ENCODE measurements at places on chromosomes 7 and 10.

- DNase-seq: no peak
Measured at GRCh38 chr7:30935569-30935877, 23.9 kb downstream of the AQP1 start.

- DNase-seq: no peak
Measured at GRCh38 chr10:102635377-102635776, 8.9 kb upstream of the TRIM8 start.

DNA sequence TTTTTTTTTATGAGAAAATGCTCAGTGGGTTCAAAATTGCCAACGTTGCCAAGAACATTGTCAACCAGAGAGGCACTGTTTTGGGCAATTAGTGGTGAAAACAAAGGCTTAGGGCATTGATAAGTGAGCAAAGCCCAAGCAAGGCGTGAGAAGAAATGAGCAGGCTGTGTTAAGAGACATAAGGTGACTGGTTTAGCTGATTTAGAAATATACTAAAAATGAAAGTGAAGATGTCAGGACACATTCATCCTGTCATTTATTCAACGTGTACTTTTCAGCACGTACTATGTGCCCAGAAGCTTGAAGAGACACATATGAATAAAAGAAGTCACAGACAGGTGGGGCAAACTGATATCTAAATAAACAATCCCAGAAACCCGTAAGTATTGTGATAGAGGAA is 31.8 kb downstream of the AOAH start:
- DNase-seq: no peak

GRCh38 chr7:23622506-23622925 is 25.3 kb downstream of the CCDC126 start:
- DNase-seq: no peak

GRCh38 chr7:28853150-28853549 is 105.0 kb downstream of the TRIL start:
- no peak for DNase-seq

DNA sequence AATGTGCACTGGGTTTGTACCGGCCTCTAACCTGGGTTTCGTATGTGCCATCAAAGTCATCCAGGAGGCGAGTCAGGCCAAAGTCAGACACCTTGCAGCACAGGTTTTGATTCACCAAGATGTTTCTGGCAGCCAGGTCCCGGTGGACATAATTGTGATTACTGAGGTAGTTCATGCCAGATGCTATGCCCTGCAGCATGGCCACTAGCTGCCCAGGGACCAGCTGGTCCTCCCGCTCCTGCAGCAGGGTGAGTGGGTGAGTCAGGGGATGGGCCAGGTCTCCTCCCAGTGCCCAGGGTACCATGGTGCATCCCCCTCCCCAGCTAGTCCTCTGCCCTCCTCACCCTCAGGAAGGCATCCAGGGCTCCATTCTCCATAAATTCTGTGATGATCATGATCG is 13.6 kb downstream of the ZYX start:
- no peak for DNase-seq

- DNase-seq: no peak
Measured at GRCh38 chr7:30915005-30915601, 3.5 kb downstream of the AQP1 start.

GRCh38 chr7:119596651-119597050 is 676.3 kb upstream of the KCND2 start:
- DNase-seq: no peak

DNA sequence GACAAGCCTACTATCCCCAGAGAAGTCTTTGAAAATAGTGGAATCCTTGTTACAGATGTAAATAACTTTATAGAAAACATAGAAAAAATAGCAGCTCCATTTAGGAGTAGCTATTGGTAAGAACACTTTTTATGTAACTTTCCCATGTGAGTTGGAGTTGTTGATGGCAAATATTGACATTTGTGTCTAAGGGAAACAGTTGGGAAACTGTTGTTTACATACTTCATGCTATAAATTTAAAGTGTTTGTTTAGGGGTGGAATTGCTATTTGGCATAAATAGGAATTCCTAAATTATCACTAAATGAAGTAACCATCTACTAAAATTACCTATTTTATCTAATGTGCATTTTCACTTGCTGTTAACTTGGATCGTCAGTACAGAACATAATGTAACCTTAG is 50.7 kb downstream of the GDI2 start:
- DNase-seq: no peak

DNA sequence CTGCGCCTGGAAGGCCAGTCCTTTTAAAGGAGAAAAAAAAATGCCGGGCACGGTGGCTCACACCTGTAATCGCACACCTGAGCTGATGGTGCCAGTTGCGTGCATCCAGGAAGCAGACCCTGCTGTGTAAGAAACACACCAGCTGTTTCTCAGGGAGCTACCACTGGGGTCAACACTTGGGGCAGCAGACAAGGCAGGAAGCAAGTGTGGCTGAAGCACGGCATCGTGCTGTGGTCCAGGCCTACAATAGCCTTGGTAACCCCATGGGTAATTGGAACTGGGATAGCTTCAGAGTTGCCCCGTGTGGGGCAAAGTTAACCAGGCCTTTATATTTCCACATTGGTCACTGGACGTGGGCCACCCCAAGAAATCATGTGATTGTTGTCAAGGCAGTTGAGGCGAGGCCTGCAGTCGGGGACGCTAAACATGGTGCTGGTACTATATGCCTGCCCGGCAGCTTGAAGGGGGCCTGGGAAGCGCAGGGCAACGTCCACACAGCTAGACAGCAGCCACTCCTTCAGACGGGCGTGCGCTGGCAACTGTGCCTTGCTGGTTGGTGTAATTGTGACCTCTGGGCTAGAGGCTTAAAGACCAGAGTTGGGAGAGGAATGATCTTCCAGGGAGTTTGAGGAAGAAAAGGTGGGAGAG is 2.5 kb upstream of the TACR2 start:
- DNase-seq: no peak

DNA sequence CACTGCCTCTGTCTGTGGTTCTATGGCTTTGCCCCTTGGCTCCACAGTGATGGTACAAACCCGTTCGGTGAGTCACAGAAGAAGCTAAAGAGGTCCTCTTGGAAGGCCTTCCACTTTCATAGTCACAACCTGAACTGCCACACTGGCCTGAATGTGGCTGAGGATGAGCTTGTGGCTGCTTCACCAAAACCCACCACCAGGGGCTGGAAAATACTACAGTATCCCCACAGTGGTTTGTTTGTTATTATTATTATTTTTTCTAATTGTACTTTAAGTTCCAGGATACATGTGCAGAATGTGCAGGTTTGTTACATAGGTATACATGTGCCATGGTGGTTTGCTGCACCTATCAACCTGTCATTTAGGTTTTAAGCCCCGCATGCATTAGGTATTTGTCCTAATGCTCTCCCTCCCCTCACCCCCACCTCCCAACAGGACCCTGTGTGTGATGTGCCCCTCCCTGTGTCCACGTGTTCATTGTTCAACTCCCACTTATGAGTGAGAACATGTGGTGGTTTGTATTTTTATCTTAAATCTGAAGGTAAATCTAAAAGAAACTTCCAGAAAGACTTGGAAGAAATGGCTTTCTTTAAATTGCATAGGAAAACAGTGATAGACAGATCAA is 160.8 kb upstream of the NPSR1 start:
- DNase-seq: no peak

DNA sequence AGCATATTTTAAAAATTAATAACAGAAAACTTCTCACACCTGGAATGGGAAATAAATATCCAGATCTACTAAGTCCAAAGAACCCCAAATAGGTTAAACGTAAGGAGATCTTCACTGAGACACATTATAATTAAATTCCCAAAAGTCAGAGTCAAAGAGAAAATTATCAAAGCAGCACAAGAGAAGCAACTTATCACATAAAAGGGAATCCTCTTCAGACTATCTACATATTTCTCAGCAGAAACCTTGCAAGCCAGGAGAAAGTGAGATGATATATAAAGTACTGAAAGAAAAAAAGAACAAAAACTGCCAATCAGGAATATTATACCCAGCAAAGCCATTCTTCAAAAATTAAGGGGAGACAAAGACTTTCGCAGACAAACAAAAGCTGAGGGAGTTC is 756.4 kb downstream of the SUGCT start:
- DNase-seq: no peak

GRCh38 chr7:80140388-80140787 is 5.8 kb downstream of the GNAI1 start:
- no peak for DNase-seq

- DNase-seq: no peak
Measured at GRCh38 chr10:23604613-23605012, 165.7 kb downstream of the OTUD1 start.

DNA sequence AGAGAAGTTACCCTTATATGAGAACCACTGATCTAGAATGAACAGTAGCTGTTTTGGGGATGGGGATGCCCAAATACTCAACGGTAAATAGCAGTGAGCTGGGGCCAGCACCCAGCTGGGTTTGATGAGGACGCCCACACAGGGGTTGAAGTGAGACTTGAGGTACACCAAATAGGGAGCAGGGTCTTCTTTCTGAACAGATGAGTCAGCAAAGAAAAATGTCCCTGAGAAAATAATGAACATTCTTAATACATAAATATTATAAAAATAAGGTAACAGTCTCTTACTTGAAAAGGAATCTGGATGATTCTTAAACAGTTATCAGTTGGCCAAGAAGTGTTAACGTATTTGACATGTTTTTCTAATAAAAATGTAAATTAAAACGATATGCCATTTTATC is 2.0 kb downstream of the PRSS37 start:
- DNase-seq: no peak

- no peak for DNase-seq
Measured at GRCh38 chr7:156944876-156945275, 4.6 kb upstream of the NOM1 start.

DNA sequence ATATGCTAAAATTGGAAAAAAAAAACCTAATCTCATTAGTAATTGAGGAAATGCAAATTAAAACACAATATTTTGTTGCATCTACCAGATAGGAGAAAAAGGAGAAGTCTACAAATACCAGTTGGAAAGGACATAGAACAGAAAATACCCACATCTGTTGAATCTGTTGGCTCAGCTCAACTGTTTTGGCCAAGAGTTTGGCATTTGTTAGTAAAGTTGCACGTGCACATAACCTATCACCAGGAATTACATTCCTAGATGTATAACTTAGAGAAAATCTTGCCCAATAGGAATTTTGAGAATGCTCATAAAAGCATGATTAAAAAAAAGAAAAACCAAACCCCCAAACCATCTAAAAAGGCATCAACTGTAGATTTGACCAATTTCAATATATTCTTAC is 282.1 kb upstream of the BMPER start:
- DNase-seq: no peak

- no peak for DNase-seq
Measured at GRCh38 chr7:27339478-27339877, 96.9 kb downstream of the EVX1 start.

DNA sequence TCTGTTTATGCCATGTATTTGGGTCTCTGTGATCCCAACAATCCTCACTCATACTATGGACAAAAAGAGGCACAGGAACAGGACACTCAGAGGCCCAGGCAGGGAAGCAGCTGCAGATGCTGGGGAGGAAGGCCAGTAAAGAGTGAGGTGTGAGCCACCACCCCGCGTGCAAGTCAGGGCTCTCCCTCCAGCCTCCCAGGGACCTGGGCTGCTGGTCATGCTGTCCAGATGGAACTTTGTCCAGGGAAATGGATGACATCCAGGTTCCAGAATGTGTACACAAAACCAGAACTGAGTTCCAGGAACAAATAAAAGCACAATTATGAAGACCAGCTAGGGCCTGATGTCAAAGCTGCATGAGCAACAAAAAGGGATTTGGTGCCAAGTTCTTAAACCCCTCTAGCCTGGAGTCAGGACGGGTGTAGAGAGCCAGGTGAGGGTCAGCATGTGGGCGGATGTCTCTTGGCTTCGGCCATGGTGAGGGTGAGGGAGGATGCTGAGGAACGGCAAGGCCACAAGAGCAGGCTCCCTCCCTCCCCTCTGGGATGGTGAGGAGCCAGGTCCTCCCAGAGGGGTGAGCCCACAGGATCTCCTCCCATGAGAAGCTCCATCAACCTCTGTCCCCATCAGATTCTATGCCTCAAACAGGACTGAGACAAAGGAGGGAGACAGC is 739.7 kb downstream of the PARD3 start:
- no peak for DNase-seq

DNA sequence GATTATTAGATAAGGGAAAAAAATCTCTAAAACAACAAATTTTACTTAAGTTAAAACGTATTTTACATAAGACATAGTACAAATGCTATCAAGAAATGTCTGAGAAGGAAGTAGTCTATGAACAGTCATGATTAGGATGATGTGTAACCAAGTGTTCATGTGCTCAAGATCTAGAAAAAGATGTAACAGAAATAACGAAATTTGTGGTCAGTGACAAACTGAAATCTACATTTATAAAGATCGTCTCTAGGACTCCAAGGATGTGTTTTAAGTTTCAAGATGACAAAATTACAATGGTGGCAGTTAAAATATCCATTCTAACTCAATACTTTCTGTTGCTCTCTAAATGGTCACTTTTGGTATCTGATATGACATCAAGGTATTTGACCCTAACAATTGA is 17.2 kb downstream of the PPP3CB start:
- DNase-seq: no peak

DNA sequence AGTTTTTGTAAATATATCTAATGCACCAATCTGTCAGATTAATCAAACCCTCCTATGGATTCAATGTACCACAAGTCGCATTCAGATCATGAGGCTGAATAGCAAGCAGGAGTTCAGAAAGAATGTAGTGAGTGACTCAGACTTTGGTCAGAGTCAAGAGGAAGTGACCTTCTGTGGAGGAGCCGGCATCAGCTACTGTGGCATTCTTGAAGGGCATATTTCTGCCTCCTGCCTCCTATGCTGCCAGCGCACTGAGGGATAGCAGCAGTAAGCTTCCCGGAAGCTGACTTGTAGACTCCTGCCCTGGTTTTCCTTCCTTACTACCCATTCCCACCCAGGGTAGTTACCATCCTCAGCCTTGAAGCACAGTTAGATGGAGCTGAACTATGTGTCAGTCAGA is 867.5 kb downstream of the NRG3 start:
- no peak for DNase-seq

DNA sequence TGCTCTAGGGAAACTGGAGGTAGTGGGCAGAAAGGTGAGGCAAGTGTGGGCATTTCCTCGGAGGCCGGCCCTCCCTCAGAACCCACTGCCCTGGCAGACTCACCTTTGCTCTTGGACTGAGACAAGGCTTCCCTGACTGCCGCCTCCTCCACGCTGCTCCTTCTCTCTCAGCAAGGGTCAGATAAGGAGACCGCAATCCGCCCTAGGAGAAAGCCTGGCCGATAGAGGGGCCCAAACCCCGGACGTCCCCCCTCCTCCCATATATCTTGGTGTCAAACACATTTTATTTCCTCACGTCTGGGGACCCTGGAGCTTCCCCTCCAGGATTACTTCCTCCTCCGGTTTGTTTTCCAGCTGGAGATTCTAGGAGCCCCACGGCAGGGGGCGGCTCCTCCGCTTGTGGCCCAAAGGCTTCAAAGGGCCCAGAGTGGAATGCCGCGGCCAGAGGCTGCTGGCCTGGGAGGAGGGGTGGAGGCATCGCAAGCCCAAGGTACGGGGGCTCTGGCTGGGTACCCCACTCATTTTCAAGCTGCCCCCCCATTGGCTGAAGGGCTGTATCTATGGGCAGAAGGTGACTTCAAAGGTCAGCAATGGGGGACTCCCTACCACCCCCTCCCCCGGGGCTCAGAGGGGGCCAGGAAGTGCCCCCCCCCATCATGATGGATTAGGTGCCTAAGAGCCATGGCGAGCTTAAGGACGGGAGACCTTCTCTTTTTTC is 31.7 kb upstream of the LBX1 start:
- no peak for DNase-seq

GRCh38 chr10:29756451-29756850 is 121.7 kb upstream of the SVIL start:
- DNase-seq: no peak
